ENCODE measurements at places on chromosomes 5 and 9. TPM values are rescaled to one million over a fixed set of nuclear protein-coding genes. Genes with fewer than 3 reads are reported as not detected.

IL9 gene
- total RNA-seq, result not detected

FGD3 gene
- total RNA-seq, result 0.16 TPM

FAM153A gene
- not detected for total RNA-seq

ETF1 gene
- total RNA-seq, result 143 TPM

ZDHHC11B gene
- 1.5 TPM for total RNA-seq

SPINK7 gene
- not detected for total RNA-seq

PLAC8L1 gene
- total RNA-seq, result not detected

TLR4 gene
- 0.10 TPM for total RNA-seq

Data from A549 treated with AZD2906 at 1 μM for 4 hours (cell line).